ENCODE measurements at places on chromosomes 1 and 21.
A peak's percentile ranks its signal among the peaks of the same experiment; 100 is the strongest.

GRCh38 chr21:38436341-38436740 lies 61.9 kb downstream of the ERG start:
- DNase-seq: no peak
- H3K4me1 ChIP-seq: no peaks in the 10 kb centered on the region
- H3K27ac ChIP-seq: no peak overlapping the region
- no peaks in the 10 kb centered on the region for H3K27me3 ChIP-seq

GRCh38 chr1:8537991-8538390 lies 220.1 kb downstream of the SLC45A1 start:
- peaks cover 36% of the 10 kb centered on the region for H3K4me1 ChIP-seq
- peaks cover 13% of the 10 kb centered on the region for H3K36me3 ChIP-seq
- no peak for DNase-seq
- H3K4me3 ChIP-seq: no peak overlapping the region

DNA sequence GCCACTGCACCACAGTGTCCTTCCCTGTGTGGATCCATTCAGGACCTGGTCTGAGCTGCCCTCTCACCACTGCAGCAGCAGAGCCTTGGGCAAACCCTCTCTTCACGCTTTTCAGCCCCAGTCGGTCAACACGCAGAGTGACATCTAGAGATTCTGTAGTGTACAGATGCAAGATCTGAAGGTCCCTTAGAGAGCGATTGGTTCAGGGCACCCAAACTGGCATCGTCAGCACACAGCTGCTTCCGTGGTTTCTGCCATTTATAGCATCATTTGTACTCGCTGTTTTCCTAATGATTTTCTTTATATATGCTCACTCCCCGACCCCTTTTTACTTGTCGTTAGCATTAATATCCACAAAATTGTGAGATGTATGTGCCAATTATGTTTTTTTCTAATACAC lies 1.5 kb upstream of the ASCL5 start:
- no peak overlapping the region for H3K4me3 ChIP-seq
- H3K27ac ChIP-seq: no peak overlapping the region
- H3K27me3 ChIP-seq: peaks cover 12% of the 10 kb centered on the region
- H3K36me3 ChIP-seq: no peaks in the 10 kb centered on the region
- no peaks in the 10 kb centered on the region for H3K4me1 ChIP-seq

- DNase-seq: no peak
- H3K27ac ChIP-seq: no peak overlapping the region
- H3K27me3 ChIP-seq: peaks cover 25% of the 10 kb centered on the region
- peak overlapping the region; percentile 29 for H3K4me3 ChIP-seq
- peaks cover 41% of the 10 kb centered on the region for H3K4me1 ChIP-seq
Measured at GRCh38 chr1:40317394-40318074, 448 bp upstream of the COL9A2 start.

- no peak overlapping the region for H3K4me3 ChIP-seq
- H3K27me3 ChIP-seq: peaks cover 11% of the 10 kb centered on the region
- no peaks in the 10 kb centered on the region for H3K36me3 ChIP-seq
- H3K4me1 ChIP-seq: peaks cover 12% of the 10 kb centered on the region
- no peak for DNase-seq
Measured at GRCh38 chr1:229065613-229066012, 205.3 kb upstream of the RAB4A start.

GRCh38 chr1:151294742-151295462 lies 12.8 kb downstream of the ZNF687 start:
- no peak for DNase-seq
- H3K27ac ChIP-seq: no peak overlapping the region
- no peaks in the 10 kb centered on the region for H3K27me3 ChIP-seq
- no peak overlapping the region for H3K4me3 ChIP-seq
- H3K4me1 ChIP-seq: no peaks in the 10 kb centered on the region

GRCh38 chr21:26469789-26470188 lies 103.3 kb downstream of the CYYR1 start:
- DNase-seq: no peak
- H3K4me3 ChIP-seq: no peak overlapping the region
- H3K27ac ChIP-seq: no peak overlapping the region

- H3K4me1 ChIP-seq: peaks cover 28% of the 10 kb centered on the region
- peaks cover 18% of the 10 kb centered on the region for H3K36me3 ChIP-seq
Measured at GRCh38 chr1:54791880-54792522, 9.1 kb downstream of the TTC22 start.

- H3K27ac ChIP-seq: no peak overlapping the region
- H3K4me3 ChIP-seq: no peak overlapping the region
- no peaks in the 10 kb centered on the region for H3K36me3 ChIP-seq
- DNase-seq: peak; percentile 71
Measured at GRCh38 chr1:154479764-154480421, 22.1 kb upstream of the TDRD10 start.

- no peak overlapping the region for H3K4me3 ChIP-seq
- no peaks in the 10 kb centered on the region for H3K4me1 ChIP-seq
- H3K27me3 ChIP-seq: no peaks in the 10 kb centered on the region
- no peak for DNase-seq
Measured at GRCh38 chr1:214123061-214123784, 135.4 kb downstream of the PROX1 start.

DNA sequence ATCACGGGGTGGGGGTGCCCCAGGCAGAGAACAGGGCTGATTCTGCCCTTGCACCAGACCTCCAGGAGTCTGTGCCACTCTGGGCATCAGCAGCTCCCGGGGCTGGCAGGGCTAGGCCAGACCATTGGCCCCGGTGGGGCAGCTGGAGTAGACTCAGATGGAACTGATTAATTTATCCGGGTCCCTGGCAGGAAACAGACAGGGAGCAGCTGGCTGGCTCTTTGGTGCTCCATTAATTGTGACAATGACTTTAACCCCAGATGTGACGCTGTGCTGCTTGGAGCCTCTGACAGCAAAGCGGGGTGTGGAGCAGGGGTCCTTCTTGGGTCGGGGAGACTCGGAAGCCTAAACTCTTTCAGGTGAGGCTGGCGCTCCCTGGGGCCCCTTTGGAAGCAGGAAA lies 9.5 kb downstream of the EPHA8 start:
- H3K27ac ChIP-seq: no peak overlapping the region
- no peaks in the 10 kb centered on the region for H3K36me3 ChIP-seq
- H3K4me1 ChIP-seq: no peaks in the 10 kb centered on the region
- H3K27me3 ChIP-seq: no peaks in the 10 kb centered on the region
- no peak overlapping the region for H3K4me3 ChIP-seq

DNA sequence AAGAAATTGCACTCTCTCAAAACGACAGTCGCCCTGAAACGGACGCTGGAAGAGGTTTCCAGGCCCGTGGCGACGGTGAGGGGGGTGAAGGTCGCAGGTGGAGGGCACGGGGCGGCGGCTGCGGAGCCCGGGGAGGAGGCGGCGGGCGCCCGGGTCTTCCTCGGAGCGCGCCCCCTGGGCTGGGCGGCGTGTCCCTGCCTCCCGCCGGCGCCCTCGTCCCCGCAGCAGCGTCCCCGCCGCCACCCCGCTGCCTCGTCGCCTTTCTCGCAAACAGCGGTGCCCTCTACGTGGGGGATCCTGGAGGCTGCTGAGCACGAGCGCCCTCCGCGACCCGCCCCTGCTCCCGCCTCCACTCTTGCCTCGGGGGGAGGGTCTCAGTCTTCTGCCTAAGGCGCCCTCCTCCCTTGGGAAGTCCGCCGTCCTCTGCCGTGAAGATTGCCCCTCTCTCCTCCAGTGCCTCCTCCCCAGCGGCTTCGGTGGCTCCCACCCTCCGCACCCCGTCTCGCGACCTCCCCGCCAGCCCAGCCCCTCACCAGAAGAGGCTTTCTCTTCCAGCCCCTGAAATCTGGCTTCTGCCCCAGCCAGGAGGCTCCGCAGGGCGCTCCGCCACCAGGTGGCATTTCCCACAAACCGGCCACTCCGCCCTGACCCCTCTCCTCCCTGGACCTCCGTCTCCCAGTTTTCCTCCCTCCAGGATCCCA lies 227.4 kb downstream of the SDCCAG8 start:
- no peaks in the 10 kb centered on the region for H3K36me3 ChIP-seq
- no peak for DNase-seq
- peak overlapping the region; percentile 56 for H3K27ac ChIP-seq
- H3K4me1 ChIP-seq: peaks cover 25% of the 10 kb centered on the region
- H3K27me3 ChIP-seq: no peaks in the 10 kb centered on the region

- H3K4me3 ChIP-seq: no peak overlapping the region
- H3K36me3 ChIP-seq: no peaks in the 10 kb centered on the region
- no peak for DNase-seq
- H3K27me3 ChIP-seq: no peaks in the 10 kb centered on the region
- peaks cover 26% of the 10 kb centered on the region for H3K4me1 ChIP-seq
Measured at GRCh38 chr1:149936992-149937705, 470 bp upstream of the MTMR11 start.

DNA sequence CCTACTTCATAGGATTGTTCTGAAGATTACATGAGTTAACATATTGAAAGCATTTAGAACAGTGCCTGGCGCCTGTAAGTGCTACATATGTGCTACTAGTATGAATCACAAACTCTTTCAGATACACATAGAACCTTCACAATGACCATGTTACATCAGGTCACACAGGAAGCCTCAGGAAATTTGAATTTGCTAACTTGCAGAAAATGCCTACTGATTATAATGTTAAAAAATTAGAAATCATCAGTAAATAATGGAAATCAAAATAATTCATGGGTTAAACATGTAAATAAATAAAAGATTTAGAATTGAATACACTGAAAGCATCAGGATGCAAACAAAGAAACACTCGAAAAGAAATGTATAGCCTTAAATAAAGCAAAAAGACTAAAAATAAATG lies 94.9 kb downstream of the SPAG17 start:
- no peaks in the 10 kb centered on the region for H3K36me3 ChIP-seq
- no peaks in the 10 kb centered on the region for H3K4me1 ChIP-seq
- no peaks in the 10 kb centered on the region for H3K27me3 ChIP-seq
- no peak for DNase-seq
- H3K27ac ChIP-seq: no peak overlapping the region

- H3K27ac ChIP-seq: no peak overlapping the region
- H3K4me1 ChIP-seq: no peaks in the 10 kb centered on the region
- no peak overlapping the region for H3K4me3 ChIP-seq
- DNase-seq: no peak
Measured at GRCh38 chr1:3564921-3565831, 46.1 kb downstream of the MEGF6 start.

- peak; percentile 56 for DNase-seq
- no peaks in the 10 kb centered on the region for H3K36me3 ChIP-seq
- no peak overlapping the region for H3K4me3 ChIP-seq
- H3K4me1 ChIP-seq: peaks cover 41% of the 10 kb centered on the region
- no peaks in the 10 kb centered on the region for H3K27me3 ChIP-seq
Measured at GRCh38 chr1:59007820-59008598, 224.2 kb upstream of the JUN start.

- no peak for DNase-seq
- H3K4me1 ChIP-seq: peaks cover 6% of the 10 kb centered on the region
- H3K4me3 ChIP-seq: no peak overlapping the region
- H3K27me3 ChIP-seq: peaks cover 18% of the 10 kb centered on the region
Measured at GRCh38 chr1:980137-980571, 1.7 kb downstream of the PERM1 start.

- no peaks in the 10 kb centered on the region for H3K36me3 ChIP-seq
- H3K4me3 ChIP-seq: peak overlapping the region; percentile 36
- peaks cover 65% of the 10 kb centered on the region for H3K27me3 ChIP-seq
- H3K27ac ChIP-seq: no peak overlapping the region
- no peaks in the 10 kb centered on the region for H3K4me1 ChIP-seq
Measured at GRCh38 chr1:32893198-32894018, 7.1 kb downstream of the HPCA start.

GRCh38 chr1:54826226-54826816 lies 25.2 kb upstream of the TTC22 start:
- peaks cover 25% of the 10 kb centered on the region for H3K36me3 ChIP-seq
- DNase-seq: no peak
- no peaks in the 10 kb centered on the region for H3K4me1 ChIP-seq

- DNase-seq: no peak
- no peak overlapping the region for H3K27ac ChIP-seq
- H3K4me1 ChIP-seq: no peaks in the 10 kb centered on the region
- no peak overlapping the region for H3K4me3 ChIP-seq
Measured at GRCh38 chr1:60052601-60053000, 21.0 kb downstream of the C1orf87 start.

DNA sequence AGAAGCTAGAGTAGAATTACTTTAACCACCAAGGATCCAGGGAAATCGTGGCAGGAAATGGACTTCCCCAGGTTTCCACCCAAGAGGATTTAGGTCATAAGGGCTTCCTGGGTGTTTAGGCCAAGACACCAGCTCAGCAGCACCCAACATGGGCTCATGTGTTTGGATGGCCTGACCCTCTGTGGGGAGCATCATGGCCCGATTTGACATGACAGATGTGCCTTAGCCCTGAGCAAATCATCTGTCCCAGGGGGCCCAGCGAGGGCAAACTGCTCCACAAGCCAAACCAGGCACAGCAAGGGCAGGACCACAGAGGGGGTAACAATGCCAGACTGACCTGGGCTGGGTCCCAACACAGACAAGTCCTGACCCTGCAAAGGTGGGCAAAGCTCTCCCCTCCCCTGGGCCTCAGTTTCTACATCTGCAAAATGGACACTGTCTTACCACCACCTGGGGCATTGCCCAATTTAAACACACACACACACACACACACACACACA lies 232.8 kb downstream of the MATN1 start:
- no peaks in the 10 kb centered on the region for H3K27me3 ChIP-seq
- DNase-seq: no peak
- H3K4me1 ChIP-seq: no peaks in the 10 kb centered on the region

DNA sequence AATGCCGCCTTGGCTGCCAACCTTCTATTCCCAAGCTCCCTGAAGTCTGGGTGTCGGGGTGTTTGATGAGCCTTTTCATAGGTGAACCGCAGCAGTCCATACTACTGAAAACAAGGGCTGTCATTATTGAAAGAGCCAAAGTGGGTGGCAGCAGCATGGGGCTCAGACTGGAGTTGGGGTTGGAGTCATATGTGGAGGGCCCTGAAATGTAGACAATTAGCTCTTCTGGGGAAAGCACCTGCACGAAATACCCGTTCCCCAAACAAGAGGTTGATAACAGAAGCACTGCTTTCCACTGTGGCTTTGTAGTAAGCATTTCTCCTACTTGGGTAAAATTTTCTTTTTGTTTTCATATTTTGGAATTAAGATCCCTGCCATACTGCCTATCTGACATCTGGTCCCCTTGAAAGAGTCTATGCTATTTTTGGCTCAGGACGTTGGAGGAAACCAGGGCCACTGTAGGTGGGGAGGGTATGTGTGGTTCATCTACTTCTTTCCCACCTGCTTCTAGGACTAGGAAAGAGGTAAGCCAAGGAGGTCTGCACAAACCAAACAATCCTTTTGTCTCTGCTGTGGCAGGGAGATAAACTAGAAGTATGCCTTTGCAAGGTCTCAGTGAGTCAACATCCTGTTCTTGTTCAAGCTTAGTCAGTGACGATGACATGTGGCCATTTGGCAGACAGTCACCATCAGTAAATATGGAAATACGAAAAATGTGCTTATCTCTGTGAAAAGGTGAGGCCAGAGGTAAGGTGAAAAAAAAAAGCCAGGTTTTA lies 197.0 kb upstream of the UBE2U start:
- DNase-seq: no peak
- peaks cover 4% of the 10 kb centered on the region for H3K4me1 ChIP-seq
- no peak overlapping the region for H3K27ac ChIP-seq
- no peak overlapping the region for H3K4me3 ChIP-seq
- H3K27me3 ChIP-seq: no peaks in the 10 kb centered on the region
- no peaks in the 10 kb centered on the region for H3K36me3 ChIP-seq

- no peak for DNase-seq
- H3K27me3 ChIP-seq: no peaks in the 10 kb centered on the region
- H3K36me3 ChIP-seq: peaks cover 22% of the 10 kb centered on the region
- H3K27ac ChIP-seq: no peak overlapping the region
- no peak overlapping the region for H3K4me3 ChIP-seq
Measured at GRCh38 chr1:233114860-233115259, 164.4 kb downstream of the NTPCR start.

Measured in activated CD8-positive, alpha-beta memory T cell treated with anti-CD3 and anti-CD28 coated beads, Interleukin-2, amount 10 ng/mL, durations not matched to agents 7 days and 5 days (primary cell).